ENCODE measurements at places on chromosomes 13 and 19.

GRCh38 chr19:49489601-49490167 is 2.3 kb downstream of the RPL13A start:
- DNase-seq: peak; percentile 2

DNA sequence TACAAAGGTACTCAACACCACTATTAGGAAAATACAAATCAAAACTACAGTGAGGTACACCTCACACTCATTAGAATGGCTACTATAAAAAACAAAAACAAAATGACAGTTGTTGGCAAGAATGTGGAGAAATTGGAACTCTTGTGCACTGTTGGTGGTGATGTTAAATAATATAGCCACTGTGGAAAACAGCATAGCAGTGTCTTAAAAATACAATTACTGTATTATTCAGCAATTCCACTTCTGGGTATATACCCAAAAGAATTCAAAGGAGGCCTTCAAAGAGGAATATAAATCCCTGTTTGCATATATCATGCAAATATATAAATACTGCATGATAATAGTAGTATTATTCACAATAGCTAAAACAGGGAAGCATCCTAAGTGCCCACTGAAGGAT is 66.8 kb downstream of the CDK8 start:
- DNase-seq: no peak

GRCh38 chr13:113732961-113733950 is 25.8 kb upstream of the TMEM255B start:
- no peak for DNase-seq

DNA sequence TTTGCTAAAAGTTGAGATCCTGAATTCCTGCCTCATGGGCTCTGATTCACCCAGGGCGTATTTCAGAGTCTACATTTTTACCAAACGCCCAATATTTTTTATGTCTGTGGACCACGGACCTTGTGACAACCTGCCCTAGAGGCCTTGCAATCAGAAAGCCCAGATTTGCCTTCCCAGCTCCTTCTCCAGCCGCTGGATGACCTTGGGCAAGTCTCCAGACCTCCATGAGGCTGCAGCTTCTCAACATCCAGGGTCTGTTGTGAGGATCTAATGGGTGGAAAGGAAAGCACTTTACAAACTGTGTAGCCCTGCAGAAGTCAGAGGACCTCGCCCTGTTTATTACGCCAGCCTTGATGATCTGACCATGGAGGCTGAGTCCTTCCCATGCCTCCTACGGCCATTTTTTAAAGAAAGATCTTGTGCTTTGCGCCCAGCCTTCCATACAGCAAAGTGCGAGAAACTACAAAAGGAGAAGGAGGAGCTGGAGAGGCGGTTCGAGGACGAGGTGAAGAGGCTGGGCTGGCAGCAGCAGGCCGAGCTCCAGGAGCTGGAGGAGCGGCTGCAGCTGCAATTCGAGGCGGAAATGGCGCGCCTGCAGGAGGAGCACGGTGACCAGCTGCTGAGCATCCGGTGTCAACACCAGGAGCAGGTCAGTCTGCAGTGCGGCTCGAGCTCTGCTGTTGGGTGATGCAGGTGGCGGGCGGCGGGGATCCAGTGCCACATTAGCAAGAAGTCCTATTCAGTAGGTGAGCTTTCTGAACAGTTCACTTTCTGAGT is 115.6 kb downstream of the SLC7A1 start:
- DNase-seq: peak; percentile 16

- DNase-seq: no peak
These were observed 1.7 kb downstream of the DMAC2 start for GRCh38 chr19:41437944-41438574.

Data from neural progenitor cell (in vitro differentiated cells).